Bronchial epithelial cell (primary cell): ENCODE measurements at places on chromosomes 13 and 19.

- DNase-seq, result peak; percentile 71
Measured at GRCh38 chr19:21604951-21605476, 99.6 kb downstream of the ZNF429 start.

DNA sequence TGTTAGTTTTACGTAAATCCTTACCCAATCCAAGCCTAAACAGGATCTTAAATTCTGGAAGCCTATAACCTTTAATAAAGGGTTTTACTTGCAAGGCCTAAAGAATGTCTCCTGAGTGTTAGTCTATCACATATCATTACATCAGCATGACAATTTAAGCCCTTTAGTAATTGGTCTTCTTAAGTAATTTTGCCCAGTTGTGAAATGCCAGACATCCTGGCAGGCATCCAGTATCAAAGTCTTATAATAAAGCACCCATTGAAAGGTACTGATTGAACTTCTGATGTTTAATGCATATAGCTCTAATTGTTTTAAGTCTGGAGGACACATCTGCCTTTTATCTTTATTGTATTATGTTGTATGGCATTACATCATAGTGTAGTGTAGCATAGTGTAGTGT, 1078.9 kb downstream of the SLITRK1 start:
- peak; percentile 4 for DNase-seq

DNA sequence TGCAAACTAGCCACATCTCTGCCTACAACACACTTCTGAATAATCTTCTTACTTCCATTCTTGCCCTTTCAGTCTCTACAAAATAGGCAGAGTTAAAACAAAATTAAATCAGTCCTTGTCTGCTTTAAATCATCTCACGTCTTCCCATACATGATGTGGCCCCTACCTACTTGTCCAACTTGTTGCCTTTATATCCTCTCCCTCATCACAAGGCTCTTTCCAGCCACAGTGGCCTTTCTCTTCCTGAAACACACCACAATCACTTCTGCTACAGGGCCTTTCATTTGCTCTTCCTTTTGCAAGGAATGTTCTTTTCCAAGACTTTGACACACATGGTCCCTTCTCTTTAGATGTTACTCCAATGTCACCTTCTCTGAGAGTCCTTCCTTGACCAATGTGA, 1.7 kb downstream of the RBM26 start:
- DNase-seq, result no peak

DNA sequence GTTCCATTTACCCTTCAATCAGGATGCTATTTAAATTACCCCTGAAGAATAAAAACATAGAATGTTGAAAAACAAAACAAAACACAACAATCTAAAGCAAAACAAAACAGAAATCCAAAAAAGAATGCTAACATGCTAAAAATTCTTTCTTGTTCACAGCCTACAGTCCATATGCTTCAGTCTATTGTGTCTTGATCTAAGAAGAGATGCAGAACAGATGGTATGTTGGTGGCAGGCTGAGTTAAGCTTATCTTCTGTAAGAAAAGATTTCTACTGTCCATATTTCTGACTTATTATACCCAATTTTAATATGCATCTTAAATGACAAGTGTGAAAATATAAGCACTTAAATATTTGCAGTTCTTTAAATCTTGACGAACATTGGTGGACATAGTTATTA, 356.1 kb upstream of the SLITRK1 start:
- DNase-seq, result no peak

GRCh38 chr13:51738226-51738905, 65.6 kb downstream of the DHRS12 start:
- no peak for DNase-seq

DNA sequence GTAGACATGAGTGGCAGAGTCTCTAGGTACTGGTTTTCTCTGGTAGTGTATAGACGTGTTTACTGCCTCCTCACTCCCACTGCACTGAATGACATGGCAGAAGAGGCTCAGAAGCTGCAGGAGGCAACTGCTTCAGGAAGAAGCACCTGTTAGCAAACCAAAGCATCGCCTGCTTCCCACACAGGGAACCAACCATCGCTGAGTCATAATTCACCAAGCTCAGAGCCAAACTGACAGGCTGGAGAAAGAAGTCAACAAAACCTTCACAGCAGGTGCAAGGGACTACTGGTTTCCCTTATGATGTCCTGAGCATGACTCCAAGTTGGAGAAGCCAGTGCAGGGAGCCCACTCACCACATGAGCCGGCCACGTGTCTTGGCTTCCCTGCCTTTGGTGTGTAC, 69.8 kb downstream of the KCTD12 start:
- no peak for DNase-seq

DNA sequence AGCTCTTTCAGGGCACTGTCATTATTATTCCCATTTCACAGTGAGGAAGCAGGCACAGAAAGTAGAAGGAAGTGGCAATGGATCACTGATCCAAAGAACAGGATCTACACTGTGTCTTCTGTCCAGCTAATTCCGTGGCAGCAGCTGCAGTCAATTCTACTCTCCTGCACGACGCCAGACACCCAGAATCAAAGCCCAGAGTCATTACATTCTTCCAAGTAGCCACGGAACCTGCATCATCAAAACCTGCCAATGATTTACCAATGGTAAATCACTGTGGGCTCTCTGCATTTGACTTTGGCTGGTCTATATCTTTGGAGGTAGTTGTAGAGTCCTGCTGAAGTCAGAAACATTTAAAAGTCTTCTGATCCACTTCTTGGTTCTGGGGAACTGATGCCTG, 767.7 kb downstream of the LIG4 start:
- no peak for DNase-seq
